T-helper 22 cell (primary cell): ENCODE measurements at places on chromosomes 6 and 20.

DNA sequence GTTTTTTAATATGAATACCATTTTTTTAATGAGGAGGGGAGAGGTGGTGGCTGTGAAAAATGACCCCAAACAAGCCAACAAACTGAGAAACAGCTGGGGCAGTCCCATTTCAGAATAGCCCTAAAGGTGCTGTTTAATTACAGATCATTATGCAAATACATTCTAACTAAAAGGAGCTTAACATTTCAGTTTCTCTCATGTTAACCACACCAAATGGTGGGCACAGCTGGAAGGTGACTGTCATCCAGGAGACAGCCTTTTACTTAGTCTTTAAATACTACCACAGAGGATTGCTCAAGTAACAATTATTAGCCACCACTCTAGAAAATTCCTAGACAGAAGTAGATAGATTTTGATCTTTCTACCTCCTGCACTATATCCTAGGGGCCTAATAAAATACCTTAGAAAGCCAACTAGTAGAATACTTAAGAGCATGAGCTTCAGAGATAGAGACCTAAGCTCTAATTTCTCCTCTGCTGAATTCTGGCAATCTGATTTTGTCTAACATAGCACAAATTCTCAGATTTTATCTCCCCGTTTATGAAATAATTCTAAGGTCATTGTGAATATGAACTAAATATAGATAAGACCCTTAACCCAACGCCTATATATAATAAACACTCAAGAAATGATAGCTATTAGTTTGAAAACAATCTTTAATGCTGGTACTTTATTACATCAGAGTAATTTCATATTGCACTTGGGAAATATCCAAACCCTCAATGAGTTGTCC, 615.1 kb upstream of the NRSN1 start:
- no peak for DNase-seq

GRCh38 chr6:71103641-71104040, 146.8 kb upstream of the B3GAT2 start:
- no peak for DNase-seq

DNA sequence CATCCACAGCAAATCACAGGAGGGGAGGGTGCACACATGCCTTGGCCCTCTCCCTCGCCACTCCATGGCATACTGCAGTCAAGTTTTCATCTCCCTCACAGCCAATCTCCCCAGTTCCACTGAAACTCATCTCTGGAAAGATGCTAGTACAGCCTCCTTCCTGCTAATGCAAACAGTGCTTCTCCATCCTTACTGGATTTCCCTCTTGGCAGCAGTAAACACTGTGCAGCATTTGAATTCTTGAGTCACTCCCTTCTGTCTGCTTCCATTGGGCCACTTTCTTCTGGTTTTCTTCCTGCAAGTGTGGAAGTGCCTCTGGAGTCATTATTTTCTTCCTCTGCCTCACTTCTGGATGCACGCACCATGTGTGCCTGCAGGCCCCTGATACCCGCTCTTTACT, 460.3 kb downstream of the QKI start:
- no peak for DNase-seq

DNA sequence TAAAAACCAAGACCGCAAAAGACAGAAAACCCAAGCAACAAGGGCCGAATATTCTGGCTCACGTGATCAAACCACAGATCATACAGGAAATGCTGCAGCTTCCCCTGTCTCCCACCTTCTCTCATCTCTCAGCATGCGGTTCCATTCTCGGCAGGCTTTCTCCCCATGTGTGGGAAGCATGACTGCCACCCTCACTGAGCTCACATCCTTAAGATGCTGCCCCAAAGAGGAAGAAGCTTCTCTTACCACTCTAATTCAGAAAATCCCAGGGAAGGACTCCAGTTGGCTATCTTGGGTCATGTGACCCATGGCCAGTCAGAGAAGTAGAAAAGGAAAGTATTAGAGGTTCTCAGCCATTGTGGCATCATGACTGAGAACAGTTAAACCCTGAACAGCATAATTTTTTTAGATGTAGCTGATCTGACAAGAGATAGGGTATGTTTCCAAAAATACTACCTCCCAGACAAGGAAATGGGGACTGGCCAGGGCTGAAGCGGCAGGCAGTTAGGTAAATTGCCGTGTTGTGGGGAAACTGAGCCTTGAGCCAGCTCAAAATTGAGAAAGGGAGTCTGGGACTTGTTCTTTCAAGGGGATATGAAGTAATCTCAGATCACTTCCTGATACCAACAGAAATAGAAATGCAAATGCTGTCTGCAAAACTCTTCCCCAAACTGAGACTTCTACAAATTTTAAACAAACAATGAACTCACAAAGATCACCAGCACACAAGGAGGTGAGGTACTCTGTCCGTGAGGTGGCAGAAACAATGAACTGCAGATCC, 37.1 kb upstream of the GRM4 start:
- peak; percentile 68 for DNase-seq

DNA sequence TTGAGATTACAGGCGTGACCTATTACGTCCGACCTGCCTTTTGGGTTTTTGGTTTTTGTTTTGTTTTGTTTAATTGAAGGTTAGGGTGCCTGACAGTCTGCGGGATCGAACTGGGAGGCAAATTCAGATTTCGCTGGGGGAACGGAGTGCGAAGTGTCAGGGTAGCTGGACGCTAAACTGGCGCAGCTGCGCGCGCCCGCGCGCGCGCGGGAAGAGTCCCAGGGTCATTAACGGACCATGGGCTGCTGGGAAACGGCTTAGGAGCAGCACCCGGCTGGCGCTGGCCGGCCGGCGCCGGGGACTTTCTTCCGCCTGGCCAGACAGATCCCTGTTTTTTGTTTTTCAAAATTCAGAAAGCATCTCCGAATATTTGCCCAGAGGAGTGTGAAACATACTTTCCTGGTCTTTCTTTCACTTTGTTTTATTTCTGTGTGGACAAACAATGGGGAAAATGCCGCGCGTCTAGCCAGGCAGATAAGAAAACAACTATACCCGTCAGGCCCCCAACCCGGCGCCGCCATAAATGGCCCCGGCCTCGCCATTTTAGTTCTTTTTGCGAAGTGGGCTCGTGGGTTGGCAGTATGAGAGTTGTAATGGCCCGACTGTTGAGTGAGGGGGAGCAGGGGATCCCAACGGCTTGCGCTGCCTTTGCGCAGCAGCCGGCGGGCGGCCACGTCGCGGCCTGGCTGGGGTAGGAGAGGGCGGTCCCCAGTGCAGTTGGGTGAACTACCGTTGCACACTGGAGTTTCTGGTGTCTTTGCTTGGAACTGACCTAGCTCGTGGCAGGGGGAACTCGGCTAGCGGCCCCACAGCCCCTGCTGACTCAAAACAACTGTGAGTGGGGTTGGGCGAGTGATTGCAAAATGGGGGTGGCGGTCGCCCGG, 7.1 kb downstream of the HSPA1B start:
- peak; percentile 63 for DNase-seq

DNA sequence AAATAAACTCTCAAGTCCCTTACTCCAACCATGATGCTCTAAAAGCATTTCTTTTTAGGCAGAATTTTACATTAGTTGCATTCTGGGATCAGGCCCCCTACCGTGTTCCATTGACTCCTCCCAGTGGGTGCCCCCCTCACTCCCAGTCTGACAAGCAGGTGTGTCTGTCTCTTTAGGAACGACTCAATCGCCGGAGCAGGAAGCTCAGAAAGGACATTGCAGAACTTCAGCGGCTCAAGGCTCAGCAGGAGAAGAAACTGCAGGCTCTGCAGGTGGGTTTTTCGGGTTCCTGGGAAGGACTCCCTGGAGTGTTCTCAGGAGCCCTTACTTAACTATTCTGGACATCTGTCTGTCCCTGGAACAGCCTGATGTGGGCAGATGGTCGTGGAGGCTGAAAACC, 9.9 kb downstream of the TRIM40 start:
- DNase-seq, result no peak

- no peak for DNase-seq
Observed at GRCh38 chr6:128161263-128161662, 260.4 kb upstream of the THEMIS start.

- DNase-seq, result no peak
Observed at GRCh38 chr6:104958178-104959025, 1.5 kb downstream of the LIN28B start.

- no peak for DNase-seq
Observed at GRCh38 chr6:41548098-41548840, 2.1 kb downstream of the FOXP4 start.

DNA sequence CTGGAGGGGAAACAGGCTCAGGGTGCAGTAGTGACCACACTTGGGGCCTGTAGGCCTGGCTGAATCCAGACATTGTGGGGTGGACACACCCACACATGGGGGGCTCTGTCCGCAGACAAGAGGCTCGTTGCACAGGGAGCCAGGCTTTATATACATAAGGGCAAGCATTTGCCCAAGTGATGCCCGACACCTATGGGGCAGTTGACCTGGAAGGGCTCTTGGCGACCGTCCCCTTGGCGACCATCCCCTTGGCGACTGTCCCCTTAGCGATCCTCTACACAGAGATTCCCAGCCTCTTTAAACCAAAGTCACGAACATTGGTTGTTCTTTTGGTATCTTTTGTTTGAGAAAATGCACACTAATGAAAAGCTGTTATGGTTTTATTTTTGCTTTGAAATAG, 2.7 kb downstream of the TOX2 start:
- DNase-seq, result no peak

DNA sequence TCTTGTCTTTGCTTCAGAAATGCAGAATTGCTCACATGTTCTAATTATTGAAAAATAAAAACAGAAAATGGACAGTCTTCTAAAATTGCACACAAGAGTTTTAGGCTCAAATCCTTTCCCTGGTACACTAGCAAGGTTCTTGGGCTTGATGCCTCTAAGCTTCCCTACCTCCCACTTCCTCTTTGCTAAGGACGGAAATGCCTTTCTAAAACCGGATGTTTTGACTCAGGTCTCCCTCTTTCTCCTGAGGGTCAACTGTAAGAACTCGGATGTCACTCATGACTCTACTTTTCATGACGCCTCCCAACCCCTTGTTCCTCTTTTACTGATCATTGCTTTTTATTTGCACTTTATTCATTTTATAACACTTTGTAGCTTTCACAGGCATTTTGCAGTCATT, 613.5 kb downstream of the C6orf118 start:
- DNase-seq, result no peak

- DNase-seq, result no peak
Observed at GRCh38 chr20:36175016-36175415, 20.5 kb downstream of the EPB41L1 start.

DNA sequence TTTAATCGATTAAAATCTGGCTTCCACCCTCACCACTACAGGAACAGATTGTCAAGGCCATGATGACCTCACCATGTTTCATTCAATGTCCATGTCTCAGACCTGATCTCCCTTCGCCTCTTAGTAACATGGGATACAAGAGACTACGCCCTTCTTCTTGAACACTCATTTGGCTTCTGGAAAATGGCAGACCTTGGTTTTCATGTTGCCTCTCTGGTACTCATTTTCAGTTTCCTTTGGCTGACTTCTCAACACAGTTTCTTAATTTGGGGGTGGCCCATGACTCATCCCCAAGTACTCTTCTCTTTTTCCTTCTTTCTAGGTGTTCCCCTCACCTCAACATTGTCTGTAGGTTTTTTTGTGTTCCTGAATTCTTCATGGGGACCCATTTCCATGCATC, 22.7 kb downstream of the TMX4 start:
- no peak for DNase-seq

GRCh38 chr6:6856538-6857523, 250.9 kb upstream of the RREB1 start:
- DNase-seq, result no peak

DNA sequence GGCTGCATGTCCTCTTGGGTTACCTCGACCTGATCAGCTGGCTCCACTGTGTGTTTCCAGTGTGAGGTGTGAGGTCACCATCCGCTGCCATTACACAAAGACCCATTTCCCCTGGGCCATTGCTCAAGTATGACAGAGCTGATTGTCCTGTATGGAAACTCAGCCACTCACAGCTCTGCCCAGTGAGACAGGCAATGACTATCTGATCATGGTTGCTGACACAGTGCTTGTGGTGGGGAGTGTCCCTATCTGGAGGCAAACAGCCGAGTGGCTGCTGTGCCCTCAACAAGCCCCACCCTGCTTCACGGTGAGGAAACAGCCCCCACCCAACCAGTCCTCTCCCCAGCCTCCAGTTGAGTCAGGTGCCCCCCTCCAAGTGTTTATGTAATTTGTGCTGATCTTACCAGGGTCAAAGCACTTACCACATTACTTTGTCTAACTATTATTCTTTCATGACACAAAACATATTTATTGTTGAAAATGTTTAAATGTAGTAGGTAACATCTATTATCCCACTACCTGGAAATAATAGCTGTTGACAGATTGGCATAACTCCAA, 11.7 kb upstream of the MAPK13 start:
- peak; percentile 73 for DNase-seq

DNA sequence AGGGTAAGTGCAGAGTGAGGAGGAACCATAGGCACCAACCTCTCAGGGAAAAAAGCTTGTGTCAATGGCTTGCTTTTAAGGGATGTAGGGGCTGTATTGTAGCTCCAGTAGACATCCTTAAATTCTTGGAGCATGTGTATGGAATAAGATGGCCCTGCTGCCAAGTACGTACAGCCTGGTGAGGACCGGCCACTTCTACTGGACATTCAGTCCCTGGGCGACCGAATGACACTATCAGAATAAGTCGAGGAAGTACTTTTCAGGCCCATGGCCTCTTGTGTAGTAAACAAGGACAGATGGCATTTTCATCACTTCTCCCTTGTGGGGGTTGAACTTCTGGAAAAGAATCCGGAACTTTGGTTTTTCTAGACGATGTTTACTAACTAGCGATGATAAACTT, 32.8 kb downstream of the GFRA4 start:
- no peak for DNase-seq

DNA sequence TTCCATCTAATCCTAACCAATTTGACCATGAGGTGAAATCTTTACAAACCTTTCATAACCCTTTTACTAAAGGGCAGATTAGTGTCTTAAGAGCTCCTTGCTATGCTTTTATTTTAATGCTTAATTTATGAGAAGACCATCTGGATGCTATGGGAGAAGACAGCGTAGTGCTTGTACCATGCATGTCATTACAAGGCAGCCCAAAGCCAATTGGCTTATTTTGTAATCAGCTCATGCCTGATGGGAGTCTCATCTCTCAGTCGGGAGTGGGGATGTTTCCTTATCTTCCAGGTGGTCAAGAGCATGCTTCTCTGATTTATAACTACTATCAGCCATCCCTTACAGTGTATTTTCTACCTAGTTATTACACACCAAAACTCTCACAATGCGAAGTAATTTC, 304.7 kb downstream of the FARS2 start:
- no peak for DNase-seq

DNA sequence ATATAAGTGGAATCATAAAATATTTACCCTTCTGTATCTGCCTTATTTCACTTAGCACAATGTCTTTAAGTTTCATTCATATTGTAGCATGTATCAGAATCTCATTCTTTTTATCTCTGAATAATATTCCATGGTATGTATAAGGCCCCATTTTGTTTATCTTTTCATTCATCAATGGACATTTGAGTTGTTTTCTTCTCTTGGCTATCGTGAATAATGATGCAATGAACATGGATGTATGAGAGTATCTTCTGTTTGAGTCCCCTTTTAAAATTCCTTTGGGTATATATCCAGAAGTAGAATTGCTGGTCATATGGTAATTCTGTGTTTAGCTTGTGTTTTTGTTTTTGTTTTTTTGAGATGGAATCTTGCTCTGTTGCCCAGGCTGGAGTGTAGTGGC, 39.6 kb downstream of the E2F3 start:
- no peak for DNase-seq
